ENCODE measurements at places on chromosomes 1 and 21.

DNA sequence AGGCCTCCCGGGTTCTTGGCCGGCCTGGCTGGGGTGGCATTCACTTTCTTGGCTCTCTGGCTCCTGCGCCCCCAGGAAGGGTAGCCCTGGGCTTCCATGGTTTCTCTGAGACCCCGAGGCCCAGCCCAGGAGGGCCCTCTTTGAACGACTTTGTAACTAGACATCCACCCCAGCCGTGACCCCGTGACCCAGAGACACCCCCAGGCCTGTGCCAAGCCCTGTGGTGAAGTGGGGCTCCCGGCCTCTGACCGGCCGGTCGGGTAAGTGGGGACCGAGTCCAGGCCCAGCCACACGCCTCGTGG lies 64.0 kb downstream of the COL18A1 start:
- DNase-seq: no peak

- no peak for DNase-seq
Observed at GRCh38 chr1:45913183-45913683, 109.8 kb downstream of the MAST2 start.

DNA sequence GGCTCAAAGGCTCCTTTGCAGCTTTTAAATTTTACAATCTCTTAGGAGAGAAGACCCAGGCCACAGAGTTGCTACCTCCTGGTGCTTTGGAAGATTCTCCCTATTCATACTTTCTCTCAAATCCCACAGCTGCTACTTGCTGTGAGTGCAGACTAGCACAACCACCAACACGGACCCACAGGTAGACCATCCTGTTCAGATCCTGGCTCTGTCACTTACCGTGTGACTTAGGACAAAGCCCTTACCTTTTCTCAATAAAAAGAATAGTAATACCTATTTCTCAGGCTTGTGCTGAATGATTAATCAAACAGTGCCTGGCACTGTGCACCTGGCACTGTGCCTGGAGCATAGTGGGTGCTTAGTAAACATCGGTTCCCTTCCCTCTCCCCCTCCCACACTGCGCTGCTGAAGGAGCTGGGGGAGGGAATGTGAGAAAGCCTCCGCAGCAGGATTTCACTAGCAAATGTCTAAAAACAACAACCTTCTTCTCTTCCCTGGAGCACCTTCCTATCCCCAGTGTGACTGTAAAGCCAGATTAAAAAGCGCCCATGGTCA lies 81.7 kb downstream of the PGM1 start:
- no peak for DNase-seq

GRCh38 chr1:119713039-119713748 lies 1.5 kb downstream of the PHGDH start:
- DNase-seq: no peak

GRCh38 chr1:240492832-240493440 lies 119.0 kb downstream of the GREM2 start:
- no peak for DNase-seq

- no peak for DNase-seq
Observed at GRCh38 chr1:101178688-101179491, 57.9 kb upstream of the S1PR1 start.

- DNase-seq: no peak
Observed at GRCh38 chr1:187763976-187764375, 935.2 kb downstream of the PLA2G4A start.

Data from stimulated activated CD8-positive, alpha-beta memory T cell treated with anti-CD3 and anti-CD28 coated beads, Interleukin-7, amount 100 ng/mL, for 1 hour (primary cell).